Caudate nucleus (tissue), 63 donors: ENCODE measurements at places on chromosomes 1 and 21.

- DNase-seq = no peak
Observed at GRCh38 chr1:225480825-225481434, 53.1 kb upstream of the LBR start.

- DNase-seq = no peak
Observed at GRCh38 chr1:77406661-77407060, 124.8 kb downstream of the AK5 start.

GRCh38 chr1:205518661-205519540, 14.4 kb downstream of the CDK18 start:
- DNase-seq = peak; percentile 89

GRCh38 chr1:156124557-156125483, 10.3 kb downstream of the LMNA start:
- DNase-seq = no peak

- no peak for DNase-seq
Observed at GRCh38 chr1:71921204-71921603, 361.1 kb downstream of the NEGR1 start.

DNA sequence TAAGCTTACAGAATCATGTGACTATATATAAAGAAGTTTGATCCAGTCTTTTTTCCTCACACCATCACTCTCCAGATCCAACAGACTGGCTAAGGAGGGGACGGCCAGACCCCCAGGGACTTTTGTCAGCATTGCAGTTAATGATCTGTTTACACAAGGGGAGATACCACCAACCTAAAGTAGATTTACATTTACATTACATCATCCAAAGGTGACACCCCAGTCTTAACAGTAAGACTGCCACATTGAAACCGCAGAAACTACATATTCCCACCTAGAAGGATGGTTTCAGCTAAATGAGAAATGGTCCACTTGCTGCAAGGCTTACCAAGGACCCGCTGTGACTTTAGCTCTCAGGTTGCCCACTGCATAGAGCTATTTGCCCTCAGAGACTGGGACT, 3.4 kb downstream of the RCAN1 start:
- DNase-seq = no peak

- DNase-seq = no peak
Observed at GRCh38 chr21:32930673-32931072, 95.1 kb upstream of the OLIG2 start.

DNA sequence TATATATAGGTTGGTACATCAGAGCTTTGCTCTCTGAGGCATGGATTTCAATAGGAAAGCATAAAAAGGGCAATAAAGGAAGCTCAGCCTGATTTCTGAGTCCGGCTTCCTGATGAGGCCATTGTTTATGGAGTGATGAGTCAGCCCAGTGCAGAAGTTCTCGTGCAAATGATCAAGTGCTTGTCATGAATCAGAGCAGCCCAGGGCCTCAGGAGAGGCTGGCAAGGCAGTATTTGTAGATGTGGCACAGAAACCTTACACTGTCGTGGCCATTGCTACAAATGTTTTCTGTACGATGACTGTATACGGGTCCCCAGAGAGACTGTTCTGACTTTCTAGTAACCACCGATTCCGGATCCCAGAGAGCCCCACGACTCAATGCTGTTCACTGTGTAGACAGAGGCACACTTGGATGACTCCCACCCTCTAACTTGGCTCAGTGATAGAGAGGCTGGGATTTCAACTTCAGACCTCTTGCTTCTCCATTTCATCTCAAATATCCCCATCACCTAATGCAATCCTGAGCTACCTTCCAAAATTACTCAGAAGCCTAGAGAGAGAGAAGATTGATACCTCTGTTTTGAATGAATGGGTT, 26.8 kb downstream of the UMODL1 start:
- no peak for DNase-seq

DNA sequence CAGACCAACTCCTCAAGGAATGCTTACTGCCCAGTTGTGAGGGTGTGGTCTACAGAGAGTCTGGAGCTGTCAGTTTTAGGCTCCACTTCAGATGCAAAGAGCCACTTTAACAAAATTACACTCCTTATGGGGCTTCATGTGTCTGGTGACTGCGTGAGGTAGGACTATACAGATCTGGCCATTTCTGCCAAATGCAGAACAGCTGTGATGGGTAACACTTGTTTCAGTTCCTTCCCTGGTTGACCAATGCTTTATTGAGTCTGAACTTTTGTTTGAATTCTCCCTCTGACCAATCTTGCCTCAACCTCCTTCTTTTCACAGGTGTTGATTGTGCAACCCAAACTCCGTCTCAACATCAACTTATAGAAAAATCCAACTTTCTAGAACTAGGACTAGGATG, 181.2 kb downstream of the OMA1 start:
- no peak for DNase-seq

GRCh38 chr1:95230256-95230655, 3.8 kb upstream of the RWDD3 start:
- no peak for DNase-seq
